Forelimb muscle (tissue), 1 donor: ENCODE measurements at places on chromosomes 13 and 19.

DNA sequence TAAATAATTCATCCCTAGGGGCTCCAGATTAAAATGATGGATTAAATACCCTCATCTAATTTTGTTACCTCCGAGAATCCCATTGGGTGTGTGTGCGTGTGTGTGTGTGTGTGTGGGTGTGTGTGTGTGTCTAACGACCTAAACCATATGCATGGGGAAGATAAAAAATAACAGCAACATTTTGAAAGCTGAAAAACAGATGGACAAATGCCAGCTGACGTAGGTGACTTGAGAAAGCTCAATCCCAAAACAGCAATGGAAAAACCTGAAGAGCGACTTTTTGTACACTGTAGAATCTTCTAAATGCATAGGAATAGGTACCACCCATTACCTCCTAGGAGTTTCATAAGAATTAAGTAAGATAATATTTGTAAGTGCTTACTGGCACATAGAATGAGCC, 8.7 kb upstream of the RPL21 start:
- DNase-seq = no peak

DNA sequence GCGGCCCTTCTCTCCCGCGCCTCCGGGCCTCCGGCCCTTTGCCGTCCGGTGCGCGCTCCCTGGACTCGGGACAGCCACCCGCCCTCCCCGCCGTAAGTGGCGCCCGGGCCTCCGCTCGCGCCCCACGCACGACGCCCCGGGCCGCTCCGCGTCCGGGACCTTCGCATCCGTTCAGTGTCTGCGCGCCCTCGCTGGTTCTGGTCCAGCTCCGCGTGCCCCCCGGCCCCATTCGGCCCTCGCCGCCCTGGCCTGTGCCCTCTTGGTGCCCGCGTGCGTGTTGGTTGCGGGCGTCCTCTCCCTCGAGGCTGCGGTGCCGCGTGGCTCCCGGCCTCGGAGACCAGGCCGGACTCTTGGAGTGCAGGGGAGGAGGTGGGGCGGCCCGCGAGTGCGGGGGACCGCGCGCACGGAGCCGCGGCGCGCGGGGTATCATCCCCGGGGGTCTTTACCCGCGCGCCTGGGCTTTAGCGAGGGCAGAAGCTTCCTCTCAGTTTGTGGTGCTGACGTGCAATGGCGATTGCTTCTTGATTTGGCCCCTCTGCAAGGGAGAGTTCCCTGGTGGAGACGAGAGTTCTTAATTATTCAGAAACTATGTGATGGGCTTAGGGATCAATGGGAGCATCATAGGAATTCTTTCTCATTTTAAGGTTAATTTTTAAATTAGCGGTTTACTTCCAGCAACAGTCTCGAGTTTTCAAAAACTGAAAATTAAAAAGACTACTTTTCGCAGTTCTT, 757 bp downstream of the WASF3 start:
- DNase-seq = no peak

DNA sequence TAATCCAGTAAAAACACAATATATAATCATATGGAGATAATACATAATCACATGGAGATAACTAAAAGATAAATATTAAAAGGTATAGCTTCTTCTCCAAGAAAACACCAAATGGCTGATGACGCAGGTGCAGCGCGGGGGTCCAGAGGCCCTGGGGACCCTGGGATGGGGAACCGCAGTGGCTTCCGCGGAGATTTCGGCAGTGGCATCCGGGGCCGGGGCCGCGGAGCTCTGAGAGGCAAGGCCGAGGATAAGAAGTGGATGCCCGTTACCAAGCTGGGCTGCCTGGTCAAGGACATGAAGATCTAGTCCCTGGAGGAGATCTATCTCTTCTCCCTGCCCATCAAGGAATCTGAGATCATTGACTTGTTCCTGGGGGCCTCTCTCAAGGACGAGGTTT, 10.5 kb downstream of the ZNF44 start:
- no peak for DNase-seq

- no peak for DNase-seq
These were observed 2.6 kb downstream of the PPP5C start for GRCh38 chr19:46349311-46349993.
